Glutamatergic neuron (in vitro differentiated cells): ENCODE measurements at places on chromosomes 13 and 19.

- H3K27ac ChIP-seq = no peak overlapping the region
- no peak overlapping the region for H3K4me3 ChIP-seq
- no peak for DNase-seq
Observed at GRCh38 chr13:89827552-89827951, 1519.9 kb upstream of the MIR17HG start.

GRCh38 chr13:93001866-93002461 is 224.6 kb upstream of the GPC6 start:
- H3K27me3 ChIP-seq = peaks cover 2% of the 10 kb centered on the region
- H3K27ac ChIP-seq = no peak overlapping the region
- H3K36me3 ChIP-seq = no peaks in the 10 kb centered on the region

DNA sequence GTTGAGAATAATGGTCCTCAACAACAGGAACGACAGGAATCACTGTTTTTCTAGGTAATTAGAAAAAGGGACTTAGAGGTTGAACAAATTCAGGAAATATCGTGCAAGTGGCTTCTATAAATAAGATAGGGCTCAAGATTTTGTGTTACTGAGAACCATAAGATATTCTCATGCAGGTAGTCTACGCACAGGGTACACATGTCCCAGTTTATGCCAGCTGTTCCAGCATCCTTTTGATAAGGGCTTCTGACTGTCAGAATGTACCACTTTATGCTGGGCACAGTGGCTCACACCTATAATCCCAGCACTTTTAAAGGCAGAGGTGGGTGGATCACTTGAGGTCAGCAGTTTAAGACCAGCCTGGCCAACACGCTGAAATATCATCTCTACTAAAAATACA is 32.1 kb downstream of the RBM26 start:
- H3K27ac ChIP-seq = no peak overlapping the region
- no peak for DNase-seq
- no peak overlapping the region for H3K4me3 ChIP-seq
- H3K4me1 ChIP-seq = no peaks in the 10 kb centered on the region
- H3K36me3 ChIP-seq = no peaks in the 10 kb centered on the region

DNA sequence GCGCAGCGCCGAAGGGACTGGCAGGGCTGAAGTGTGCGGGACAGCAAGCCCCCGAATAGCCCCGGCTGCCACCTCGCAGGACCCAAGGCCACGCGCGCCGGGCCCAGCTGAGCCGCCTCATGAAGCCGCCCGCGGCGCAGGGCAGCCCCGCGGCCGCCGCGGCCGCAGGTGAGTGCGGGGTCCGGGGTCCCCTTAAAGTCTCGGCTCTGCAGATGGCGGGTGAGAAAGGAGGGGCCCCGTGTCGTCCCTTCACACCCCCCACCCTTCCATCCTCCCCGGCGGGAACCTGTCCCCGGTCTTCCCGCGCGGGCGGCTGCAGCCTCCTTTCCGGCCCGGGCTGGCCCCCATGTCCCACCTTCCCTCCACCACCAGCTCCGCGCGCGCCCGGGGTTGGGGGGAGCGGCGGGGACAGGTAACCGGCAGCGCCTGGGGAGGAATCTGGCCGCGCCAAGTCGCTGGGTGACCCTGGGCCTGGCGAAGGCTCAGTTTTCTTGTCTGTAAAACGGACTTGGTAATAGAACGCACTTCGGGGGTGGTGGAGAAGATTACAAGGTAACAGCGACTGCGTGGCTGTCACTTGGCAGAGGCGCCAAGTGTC is 338 bp downstream of the RGCC start:
- peak overlapping the region; percentile 63 for H3K4me3 ChIP-seq
- no peak for DNase-seq
- H3K36me3 ChIP-seq = no peaks in the 10 kb centered on the region
- H3K4me1 ChIP-seq = no peaks in the 10 kb centered on the region

DNA sequence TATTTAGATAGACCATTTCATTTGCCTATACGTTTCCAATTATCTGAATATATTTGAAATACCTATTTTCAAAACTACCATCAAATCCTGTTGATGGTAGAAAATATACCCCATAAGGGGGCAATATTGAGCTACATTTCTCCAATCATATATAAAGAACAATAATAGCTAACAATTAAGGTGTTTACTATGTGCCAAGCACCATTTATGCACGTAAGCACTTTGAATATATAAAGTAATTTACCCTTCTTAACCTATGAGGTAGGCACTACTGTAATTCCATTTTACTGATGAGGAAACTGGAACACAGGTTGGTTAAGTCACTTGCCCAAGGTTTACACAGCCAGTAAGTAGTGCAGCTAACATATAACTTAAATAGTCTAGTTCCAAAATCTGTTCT is 79.2 kb downstream of the UBL3 start:
- H3K36me3 ChIP-seq = no peaks in the 10 kb centered on the region
- H3K27ac ChIP-seq = no peak overlapping the region
- H3K4me1 ChIP-seq = no peaks in the 10 kb centered on the region
- no peak overlapping the region for H3K4me3 ChIP-seq
- no peaks in the 10 kb centered on the region for H3K27me3 ChIP-seq

DNA sequence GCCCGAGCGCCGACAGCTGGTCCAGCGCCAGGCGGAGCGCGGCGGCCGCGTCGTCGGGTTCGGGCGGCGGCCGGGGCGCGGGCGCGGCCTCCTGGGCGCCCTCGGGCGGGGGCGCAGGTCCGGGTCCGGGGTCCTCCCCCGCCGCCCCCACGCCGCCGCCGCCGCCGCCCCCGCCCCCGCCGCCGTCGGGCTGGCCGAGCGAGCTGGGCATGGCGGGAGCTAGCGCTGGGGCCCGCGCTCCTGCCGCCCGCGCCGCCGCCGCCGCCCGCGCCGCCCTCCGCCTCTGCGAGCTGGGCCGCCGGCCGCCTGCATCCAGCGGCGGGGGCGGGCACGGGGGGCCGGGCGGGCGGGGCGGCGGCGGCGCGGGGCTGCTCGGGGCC is 287 bp downstream of the MEX3D start:
- DNase-seq = peak; percentile 43
- H3K4me3 ChIP-seq = no peak overlapping the region
- peaks cover 9% of the 10 kb centered on the region for H3K4me1 ChIP-seq
- H3K36me3 ChIP-seq = no peaks in the 10 kb centered on the region

- H3K36me3 ChIP-seq = no peaks in the 10 kb centered on the region
- DNase-seq = no peak
- peaks cover 6% of the 10 kb centered on the region for H3K4me1 ChIP-seq
- no peak overlapping the region for H3K27ac ChIP-seq
- no peaks in the 10 kb centered on the region for H3K27me3 ChIP-seq
Observed at GRCh38 chr13:34151885-34152284, 333.9 kb downstream of the RFC3 start.
